ENCODE measurements at places on chromosomes 13 and 19.

DNA sequence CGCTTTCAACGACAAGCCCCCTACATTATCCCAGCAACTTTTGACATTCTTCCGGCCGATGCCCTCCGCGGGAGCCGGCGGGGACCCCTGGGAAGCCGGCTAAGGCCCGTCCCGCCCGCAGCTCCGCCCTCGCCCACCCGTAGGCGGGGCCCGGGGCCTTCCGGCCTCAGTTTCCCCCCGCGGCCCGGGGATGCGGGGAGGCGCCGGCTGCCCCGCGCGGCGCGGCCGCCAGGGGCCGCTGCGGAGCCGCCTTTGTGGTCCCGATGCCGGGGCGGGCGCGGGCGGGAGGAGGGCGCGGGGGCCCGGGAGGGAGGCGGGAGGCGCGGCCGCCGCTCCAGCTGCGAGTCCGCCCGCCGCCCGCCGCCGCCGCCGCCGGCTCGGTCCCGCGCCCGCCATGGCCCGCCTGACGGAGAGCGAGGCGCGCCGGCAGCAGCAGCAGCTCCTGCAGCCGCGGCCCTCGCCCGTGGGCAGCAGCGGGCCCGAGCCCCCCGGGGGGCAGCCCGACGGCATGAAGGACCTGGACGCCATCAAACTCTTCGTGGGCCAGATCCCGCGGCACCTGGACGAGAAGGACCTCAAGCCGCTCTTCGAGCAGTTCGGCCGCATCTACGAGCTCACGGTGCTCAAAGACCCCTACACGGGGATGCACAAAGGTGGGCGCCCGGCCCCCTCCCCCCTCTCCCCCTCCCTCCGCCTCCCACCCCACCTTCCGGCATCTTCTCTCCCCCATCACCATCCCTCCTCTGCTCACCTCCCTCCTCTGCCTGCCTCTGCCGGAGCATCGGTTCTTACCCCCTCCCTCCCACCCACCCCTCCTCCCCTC is at the start of gene CELF5:
Gene CELF5, plus strand, starts transcription at position 316 of the 823 bp plus-strand sequence. Its CDS starts 79 bp downstream, at position 395.
- DNase-seq, result no peak

DNA sequence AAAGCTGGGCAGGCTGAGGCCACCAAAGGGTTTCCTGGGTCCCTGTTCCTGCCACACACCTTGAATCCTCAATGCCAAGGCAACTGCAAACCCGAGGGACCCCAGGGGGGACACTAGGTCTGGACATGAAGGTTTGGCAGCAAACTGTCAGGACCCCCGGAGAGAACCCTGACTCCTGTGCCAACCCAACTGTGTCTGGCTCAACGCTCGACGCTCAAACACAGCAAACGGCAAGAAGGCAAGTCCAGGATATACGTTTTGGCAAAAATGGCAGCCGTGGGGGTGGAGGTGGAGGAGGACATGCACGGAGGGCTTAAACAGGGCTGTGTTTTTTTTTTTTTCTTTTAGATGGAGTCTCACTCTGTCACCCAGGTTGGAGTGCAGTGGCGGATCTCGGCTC is 73.0 kb downstream of the GADD45B start:
- no peak for DNase-seq

DNA sequence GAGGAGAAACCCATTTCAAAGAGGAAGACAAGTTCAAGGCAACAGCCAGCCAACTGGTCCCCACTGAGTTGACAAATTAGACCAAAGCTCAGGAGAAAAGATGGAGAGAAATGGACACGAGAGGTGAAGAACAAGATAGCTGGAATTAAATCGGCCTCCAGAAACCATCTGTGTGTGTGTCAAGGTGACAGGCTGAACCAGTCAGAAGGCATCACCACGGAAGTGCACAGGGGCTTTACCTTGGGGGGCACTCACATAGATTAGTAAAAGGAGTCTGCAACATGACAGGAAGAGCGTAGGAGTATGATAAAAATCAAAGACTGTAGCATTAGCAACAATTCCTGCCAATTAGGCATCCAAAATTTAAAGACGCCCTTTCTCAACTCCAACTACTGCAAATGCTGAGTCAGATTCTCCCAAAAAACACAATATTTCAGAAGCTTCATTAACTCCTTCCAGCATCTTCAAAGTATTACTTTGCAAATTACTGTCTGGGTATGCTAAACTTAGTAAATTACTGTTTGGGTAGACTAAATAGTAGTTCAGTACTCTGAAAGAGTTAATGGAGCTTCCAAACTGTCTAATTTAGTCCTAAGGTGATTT is 66.2 kb downstream of the FOXO1 start:
- no peak for DNase-seq

- no peak for DNase-seq
These were observed 768.6 kb downstream of the UQCRFS1 start for GRCh38 chr19:28444362-28444761.

GRCh38 chr13:84029396-84029795 is 147.1 kb upstream of the SLITRK1 start:
- no peak for DNase-seq

DNA sequence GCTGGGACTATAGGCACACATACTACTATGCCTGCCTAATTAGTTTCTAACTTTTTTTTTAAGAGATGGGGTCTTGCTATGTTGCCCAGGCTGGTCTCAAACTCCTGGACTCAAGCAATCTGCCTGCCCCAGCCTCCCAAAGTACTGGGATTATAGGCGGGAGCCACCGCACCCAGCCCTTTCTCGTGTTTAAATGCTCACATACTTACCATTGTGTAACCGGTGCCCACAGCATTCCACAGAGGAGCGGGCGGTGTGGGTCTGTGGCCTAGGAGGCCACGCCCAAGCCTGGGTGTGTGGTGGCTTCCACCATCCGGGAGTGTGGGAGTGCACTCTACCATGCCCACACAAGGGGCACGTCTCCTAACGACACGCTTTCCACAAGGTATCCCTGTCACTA is 7.7 kb downstream of the LMNB2 start:
- DNase-seq, result no peak

GRCh38 chr19:3125900-3126524 is 9.8 kb upstream of the GNA15 start:
- DNase-seq, result no peak

DNA sequence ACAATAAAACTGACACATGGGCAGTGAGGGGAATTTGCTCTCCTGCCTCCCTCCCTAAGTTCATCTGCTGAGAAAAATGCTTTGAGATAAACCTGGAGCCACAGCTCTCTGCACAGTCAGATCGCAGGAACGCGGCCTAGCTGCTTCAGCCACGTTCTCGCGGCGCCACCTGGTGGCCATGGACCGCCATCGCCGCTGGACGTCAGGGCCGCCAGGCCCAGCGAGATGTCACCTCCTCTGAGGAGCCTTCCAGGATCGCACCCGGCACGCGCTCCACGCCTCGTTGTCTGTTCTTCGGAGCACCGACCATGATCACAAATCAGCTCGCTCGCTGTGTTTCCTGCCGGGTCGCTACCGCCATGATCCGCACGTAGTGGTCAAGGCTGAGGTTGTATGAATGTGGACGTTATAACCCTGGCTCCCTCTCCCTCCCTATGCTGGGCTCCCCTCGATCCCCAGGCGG is 20.6 kb upstream of the USP29 start:
- DNase-seq, result no peak

DNA sequence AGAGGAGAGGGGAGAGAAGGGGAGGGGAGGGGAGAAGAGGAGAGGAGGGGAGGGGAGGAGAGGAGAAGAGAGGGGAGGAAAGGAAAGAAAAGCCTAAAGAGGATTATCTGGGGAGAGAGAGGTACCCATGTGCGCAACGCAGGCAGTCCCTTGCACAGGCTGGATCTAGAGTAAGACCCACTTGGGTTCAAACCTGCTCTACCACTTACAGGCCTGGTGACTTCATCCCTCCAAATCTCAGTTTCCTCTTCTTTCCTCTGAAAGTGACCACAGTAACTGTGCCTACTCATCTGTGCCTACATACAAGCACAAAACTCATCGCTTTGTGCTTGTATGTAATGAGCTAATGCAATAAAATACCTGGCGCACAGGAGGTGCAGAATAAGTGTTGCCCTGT is 732 bp upstream of the MAP1S start:
- no peak for DNase-seq

Measured in NCI-H2081 treated with DMSO at 0.1 percent for 48 hours (cell line).